ENCODE measurements at places on chromosomes 6 and 20.
A peak's percentile ranks its signal among the peaks of the same experiment; 100 is the strongest.

- DNase-seq, result peak; percentile 32
Observed at GRCh38 chr20:19944772-19945459, 72.2 kb upstream of the NAA20 start.

GRCh38 chr6:130057495-130057894 is 39.1 kb downstream of the L3MBTL3 start:
- no peak for DNase-seq

- DNase-seq, result no peak
Observed at GRCh38 chr6:104509355-104509754, 350.4 kb downstream of the HACE1 start.

DNA sequence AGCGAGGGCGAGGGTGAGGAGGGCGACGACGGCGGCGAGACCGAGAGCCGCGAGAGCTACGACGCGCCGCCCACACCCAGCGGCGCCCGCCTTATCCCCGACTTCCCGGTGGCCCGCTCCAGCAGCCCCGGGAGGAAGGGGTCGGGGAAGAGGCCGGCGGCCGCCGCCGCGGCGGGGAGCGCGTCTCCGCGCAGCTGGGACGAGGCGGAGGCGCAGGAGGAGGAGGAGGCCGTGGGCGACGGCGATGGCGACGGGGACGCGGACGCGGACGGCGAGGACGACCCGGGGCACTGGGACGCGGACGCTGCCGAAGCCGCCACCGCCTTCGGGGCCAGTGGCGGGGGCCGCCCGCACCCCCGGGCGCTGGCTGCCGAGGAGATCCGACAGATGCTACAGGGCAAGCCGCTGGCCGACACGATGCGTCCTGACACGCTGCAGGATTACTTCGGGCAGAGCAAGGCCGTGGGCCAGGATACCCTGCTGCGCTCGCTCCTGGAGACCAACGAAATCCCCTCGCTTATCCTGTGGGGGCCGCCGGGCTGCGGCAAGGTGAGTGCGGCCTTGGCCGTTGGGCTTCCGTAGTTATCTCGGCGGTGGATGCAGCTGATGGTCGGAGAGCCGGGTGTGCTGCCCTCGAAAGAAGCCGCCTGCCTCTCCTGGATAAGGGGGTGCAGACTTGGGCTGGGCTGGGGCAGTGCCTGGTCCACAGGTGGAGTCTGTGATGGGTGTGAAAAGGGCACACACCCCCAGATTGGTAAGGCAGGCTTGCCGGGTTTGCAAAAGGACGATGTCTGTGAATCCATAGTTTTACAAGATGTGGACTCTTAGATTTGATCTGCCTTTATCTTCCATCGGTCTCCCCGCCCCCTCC is 938 bp downstream of the WRNIP1 start:
- peak; percentile 20 for DNase-seq

DNA sequence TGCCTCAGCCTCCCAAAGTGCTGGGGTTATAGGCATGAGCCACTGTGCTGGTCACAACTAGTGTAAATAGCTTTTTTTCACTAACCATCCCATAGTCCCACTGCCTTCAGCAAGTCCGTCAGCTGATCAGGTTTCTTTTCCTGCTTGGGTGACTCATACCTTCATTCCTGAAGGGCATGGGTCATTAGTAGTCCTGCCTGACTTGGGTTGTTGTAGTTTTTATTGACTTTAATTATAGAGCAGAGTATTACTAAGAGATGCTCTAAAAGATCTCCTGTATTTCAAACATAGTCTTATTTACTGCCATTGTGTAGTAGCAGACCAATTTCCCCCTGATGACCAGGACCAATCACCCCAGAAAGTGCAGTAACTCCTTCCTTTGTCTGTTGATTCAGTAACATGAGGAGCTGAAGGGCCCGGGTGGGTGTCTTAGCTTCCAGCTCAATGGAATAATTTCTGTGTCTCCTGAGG is 25.8 kb downstream of the HLA-C start:
- DNase-seq, result peak; percentile 52

DNA sequence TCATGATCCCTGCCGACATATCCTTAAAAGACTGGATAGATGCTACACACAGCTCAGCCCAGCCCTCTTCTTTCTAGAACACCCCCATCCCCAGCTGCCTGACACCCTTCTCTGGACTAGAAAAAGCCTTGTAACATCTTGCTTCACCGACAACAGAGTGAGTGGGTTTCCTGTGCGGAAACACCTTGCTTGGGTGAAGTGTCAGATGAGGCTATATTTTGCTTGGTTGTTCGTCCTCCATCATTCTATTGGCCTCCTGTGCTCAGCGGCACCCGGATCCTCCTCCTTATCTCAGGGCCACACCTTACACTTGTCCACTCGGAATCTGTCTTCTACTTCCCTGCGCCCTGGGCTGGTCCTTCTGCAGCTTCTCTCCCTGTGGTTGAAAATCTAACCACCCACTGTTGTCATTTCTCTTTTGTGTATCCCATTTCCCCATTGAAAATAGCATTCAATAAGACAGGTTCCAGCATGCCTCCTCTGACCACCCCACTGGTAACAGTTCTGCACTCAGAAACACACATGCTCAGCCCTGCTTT is 101.3 kb upstream of the MLN start:
- no peak for DNase-seq

DNA sequence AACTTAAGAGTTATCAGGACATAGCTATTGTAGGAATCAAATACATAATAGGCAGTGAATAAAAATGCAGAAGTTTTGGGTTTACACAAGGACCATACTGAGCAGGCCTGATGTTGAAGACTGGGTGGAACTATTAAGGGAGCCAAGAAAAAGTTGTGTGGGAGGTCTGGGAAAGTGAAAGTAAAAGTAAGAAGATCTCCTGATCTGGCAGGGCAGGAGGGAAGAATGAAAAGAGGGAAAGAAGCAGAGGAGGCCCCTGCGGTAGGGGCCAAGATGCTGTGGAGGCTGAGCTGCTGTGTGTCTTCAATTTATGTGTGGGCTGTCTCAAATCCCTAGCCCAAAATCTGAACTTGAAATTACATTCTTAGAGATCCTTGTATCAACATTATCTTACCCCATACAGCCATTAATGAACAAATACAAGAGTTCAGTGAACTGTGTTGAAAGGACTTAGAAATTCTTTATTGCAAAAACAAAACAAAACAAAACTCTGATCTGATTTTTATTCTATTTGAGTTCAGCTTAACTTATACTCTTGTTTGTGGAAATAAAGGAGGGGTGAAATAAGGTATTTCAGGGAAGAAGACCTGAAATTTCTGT is 1183.8 kb downstream of the HACE1 start:
- DNase-seq, result no peak

DNA sequence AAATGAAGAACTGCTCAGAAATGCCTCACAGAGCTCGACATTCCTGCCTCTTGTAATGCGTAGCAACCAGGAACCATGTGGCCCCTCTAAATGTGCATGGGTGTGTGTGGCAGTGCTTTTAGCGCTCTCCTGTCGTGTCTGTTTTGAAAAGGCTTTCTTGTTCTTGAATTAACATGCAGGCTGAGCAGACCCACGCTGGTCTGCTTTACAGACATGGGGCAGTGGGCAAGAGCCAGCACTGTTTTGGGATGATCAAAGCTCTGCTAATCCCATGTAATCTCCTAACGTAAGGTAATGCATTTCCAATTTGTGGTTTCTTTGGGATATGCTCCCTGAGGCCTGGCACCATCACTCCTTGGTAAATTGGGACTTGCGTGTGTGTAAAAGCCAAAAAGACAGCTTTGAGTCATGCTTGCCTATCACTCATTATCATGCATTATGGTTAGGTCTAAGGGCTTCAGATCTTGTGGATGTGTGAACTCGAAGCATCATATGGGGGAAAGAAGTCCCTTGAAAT is 11.8 kb downstream of the RIPOR2 start:
- no peak for DNase-seq

GRCh38 chr6:105821027-105821426 is 265.1 kb upstream of the PRDM1 start:
- DNase-seq, result no peak

All from RCC 7860 (cell line).